ENCODE measurements at places on chromosomes 4 and X. TPM values are rescaled to one million over a fixed set of nuclear protein-coding genes. Genes with fewer than 3 reads are reported as not detected.

Gene GYPB
- total RNA-seq = not detected

Gene RASL11B
- not detected for total RNA-seq

Gene GABRA4
- not detected for total RNA-seq

Gene HSFX2
- not detected for total RNA-seq

Gene PPP1R2C
- not detected for total RNA-seq

Gene ZNF518B
- 4.1 TPM for total RNA-seq

Data from A549 treated with DMSO at 1 μM for 4 hours (cell line).